ENCODE measurements at places on chromosomes 11 and 22.
A peak's percentile ranks its signal among the peaks of the same experiment; 100 is the strongest.

DNA sequence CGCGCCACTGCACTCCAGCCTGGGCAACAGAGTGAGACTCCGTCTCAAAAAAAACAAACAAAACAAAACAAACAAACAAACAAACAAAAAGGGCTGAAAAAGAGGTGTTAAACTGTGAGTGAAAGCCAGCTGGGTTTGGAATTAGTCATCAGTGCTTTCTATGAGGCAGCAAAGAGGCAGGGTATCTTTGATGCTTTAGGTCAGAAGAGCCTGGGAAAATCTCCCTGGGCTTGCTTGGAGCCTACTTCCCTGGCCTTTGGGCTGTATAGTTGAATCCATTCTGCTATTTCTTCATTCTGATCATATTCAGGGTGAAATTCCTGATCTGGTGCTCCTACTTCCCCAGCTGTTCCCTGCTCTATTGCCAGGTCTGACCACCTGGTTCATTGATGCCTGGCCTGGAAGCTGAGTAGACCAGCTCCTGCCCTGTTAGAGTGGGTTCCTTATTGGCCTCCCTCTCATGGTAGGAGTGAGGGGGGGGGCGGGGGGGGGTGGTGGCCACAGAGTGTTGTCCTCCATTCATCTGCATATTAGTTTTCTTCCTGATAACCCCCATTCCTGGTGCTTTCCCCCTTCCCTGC lies 65.6 kb downstream of the INSC start:
- no peak for DNase-seq
- H3K27me3 ChIP-seq = peaks cover 14% of the 10 kb centered on the region
- no peak overlapping the region for H3K4me3 ChIP-seq
- H3K27ac ChIP-seq = no peak overlapping the region

DNA sequence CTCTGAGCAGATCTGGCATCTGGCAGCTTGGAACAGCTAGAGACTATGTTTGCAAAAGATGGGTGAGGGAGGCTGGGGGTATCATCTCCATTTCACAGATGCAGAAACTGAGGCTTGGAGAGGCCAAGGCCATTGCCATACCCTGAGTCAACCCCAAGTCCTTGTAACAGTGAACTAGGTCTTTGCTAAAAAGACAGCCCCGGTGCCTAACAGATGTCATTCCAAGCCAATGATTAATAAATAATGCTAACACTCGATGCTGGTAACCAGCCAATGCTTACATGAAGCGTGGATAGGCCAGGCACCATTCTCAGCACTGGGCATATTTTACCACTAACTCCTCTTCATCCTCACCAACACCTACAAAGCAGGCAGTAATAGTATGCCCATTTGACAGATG lies 164.0 kb downstream of the MN1 start:
- H3K4me1 ChIP-seq = no peaks in the 10 kb centered on the region
- no peaks in the 10 kb centered on the region for H3K36me3 ChIP-seq
- no peak overlapping the region for H3K27ac ChIP-seq
- no peak for DNase-seq

GRCh38 chr11:59186130-59186594 lies 14.2 kb downstream of the DTX4 start:
- H3K27ac ChIP-seq = no peak overlapping the region
- H3K4me1 ChIP-seq = peaks cover 9% of the 10 kb centered on the region
- H3K36me3 ChIP-seq = no peaks in the 10 kb centered on the region

GRCh38 chr22:25051073-25051472 lies 98.6 kb downstream of the KIAA1671 start:
- H3K4me3 ChIP-seq = no peak overlapping the region
- H3K36me3 ChIP-seq = no peaks in the 10 kb centered on the region
- H3K27me3 ChIP-seq = no peaks in the 10 kb centered on the region
- no peak for DNase-seq

DNA sequence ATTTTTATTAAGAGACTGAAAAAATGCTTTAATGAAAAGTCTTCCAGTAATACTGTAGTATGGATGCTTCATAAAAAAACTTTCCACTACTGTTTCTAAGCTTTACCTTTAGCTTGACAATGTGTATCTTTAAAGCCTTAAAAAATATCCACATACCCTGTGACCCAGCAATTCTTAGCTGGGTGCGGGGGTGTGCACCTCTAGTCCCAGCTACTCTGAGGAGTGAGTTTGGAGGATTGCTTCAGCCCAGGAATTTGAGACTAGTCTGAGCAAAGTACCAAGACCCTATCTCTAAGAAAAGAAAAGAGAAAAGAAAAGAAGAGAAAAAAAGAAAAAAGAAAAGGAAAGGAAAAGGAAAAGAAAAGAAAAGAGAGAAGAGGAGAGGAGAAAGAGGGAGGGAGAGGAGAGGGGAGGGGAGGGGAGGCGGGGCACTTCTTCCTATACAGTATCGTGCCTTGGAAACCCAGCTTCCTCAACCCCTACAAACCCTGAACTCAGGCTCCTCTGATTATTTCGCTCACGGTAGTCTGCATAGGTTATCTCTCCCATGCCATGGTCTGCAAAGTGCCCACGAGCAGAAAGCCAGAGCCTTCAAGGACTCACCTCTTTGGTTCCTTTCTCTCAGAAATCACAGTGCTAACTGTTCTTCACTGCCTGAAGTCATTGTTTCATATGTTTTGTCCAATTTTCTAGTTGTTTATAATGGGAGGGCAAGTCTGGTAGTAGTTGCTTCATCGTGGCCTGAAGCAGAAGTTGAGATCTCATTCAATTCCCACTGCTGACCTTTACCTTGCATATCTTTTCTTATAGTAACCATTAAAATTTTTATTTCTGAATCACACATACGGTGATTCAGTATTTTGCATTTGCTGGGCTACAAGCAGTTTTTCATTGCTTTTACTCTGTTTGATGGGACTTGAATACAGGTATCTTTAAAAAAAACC lies 82.2 kb downstream of the FAM83F start:
- DNase-seq = no peak
- H3K4me3 ChIP-seq = peak overlapping the region; percentile 78
- peaks cover 40% of the 10 kb centered on the region for H3K4me1 ChIP-seq

DNA sequence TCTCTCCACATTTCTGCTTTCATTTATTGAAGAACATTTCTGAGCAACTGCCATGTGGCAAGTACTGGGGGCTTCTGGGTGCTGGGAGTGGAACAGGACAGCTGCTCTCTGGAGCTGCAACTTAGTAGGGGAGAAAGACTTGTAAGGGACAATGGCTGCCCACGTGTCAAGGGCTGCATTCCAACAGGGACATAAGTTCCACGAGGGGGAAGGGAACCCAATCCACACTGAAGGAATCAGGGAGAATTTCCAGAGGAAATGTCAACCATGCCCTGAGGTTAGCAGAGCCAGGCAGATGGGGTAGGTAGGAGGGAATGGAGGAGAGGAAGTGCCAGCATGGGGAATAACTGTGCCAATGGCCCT lies 1.7 kb downstream of the MAPK8IP2 start:
- no peaks in the 10 kb centered on the region for H3K36me3 ChIP-seq
- DNase-seq = no peak
- H3K27ac ChIP-seq = no peak overlapping the region

Measured in activated naive CD8-positive, alpha-beta T cell treated with anti-CD3 and anti-CD28 coated beads, Interleukin-2, amount 10 ng/mL, durations not matched to agents 7 days and 5 days (primary cell).